MG63 (cell line): ENCODE measurements at places on chromosomes 3 and 15.

- DNase-seq = peak; percentile 76
Observed at GRCh38 chr3:47009225-47010110, 30.0 kb downstream of the NBEAL2 start.

GRCh38 chr3:168416446-168416845 is 320.7 kb upstream of the GOLIM4 start:
- no peak for DNase-seq

GRCh38 chr3:32421991-32422859 is 30.6 kb downstream of the CMTM7 start:
- DNase-seq = peak; percentile 89

DNA sequence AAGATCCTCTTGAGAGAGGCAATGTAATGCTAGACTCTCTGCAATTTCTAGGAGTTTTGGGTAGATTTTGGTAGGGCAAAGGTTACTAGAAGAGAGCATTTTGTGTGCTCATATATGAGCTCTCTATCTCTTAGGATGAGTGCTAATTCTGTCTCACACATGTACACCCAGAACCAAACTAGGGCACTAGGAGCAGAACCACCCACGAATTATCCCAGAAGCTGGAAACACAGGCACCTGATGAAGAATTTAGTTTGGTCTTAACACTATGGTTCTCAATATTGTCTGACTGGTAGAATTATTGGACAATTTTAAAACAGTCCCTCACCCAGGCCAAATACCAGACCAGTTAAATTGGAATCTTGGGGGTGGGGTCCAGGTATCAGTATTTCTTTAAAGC is 94.8 kb downstream of the PRICKLE2 start:
- DNase-seq = no peak
